ENCODE measurements at places on chromosomes 5 and 9.

GRCh38 chr5:36175043-36175442, 23.1 kb downstream of the SKP2 start:
- DNase-seq = no peak

DNA sequence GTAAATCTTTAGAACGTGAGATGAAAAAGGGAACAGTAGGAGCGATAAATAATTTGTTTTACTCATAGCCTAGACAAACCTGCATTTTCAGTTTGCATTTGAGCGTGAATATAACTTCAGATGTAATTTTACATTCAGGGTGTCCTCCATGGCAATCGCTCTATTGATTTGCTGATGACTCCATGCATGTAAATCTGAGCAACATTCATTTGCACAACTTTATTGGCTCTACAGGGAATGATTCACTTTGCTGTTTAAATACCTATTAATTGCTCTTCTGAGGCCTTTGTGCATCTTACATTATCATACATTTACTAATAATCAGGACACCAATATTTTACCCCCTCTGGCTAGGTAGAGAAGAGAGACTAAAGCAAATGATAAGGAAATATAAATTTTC, 122.2 kb downstream of the EGFLAM start:
- DNase-seq = no peak

DNA sequence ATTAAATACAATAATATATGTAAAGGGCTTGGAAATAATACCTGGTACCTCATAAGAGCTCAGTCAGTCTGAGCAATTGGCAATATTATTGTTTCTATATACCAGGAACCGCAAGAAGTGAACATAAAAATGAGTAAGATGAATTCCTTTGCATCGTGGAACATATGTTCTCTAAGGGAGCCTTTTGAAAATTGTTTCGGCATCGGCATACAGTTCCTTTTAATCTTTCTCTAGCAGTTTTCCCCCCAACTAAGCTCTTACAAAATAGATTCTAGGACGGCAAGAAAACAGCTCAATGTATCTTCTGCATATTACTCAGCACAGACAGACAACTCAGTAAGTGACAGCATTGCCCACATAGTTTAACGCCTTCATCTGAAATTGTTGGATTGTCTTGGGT, 426.6 kb upstream of the WWC1 start:
- no peak for DNase-seq

GRCh38 chr9:87824216-87824875, 58.3 kb upstream of the SPATA31E1 start:
- DNase-seq = no peak

DNA sequence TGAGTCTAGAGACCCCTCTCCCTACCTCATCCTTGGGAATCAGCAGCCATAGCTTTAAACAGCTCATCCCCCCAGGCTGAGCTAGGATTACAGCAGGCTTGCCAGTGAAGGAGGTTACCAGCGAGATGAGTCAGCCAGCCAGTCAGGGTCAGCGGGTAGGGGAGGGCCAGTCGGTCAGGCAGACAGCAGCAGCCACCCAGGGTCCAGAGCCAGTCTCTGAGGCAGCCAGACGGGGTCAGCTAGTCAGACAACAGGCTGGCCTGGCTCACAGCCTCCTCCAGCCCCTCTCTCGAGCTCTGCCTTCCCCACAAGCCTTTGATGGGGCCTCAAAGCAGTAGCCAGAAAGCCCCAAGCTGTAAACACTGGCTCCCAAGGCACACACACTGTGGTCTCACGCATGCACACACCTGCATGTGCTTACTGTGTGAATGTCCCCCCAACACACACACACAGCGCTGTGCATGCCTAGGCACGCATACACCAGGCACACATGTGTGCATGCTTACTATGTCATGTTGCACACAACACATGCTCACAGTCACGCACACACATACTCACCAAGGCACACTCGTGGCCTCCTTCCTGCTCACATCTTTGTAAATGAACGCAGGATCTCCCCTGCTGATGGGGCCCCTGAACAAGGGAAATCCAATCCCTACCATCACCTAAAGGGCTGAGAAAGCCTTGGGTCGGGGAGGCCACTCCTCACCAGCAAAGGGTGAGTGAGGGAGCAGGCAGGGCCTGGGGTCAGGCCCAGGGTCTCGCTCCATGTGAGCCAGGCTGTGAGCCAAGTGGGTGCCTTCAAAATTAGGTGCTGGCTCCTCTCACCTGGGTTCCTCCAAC, 28.2 kb upstream of the CPLX2 start:
- DNase-seq = no peak

DNA sequence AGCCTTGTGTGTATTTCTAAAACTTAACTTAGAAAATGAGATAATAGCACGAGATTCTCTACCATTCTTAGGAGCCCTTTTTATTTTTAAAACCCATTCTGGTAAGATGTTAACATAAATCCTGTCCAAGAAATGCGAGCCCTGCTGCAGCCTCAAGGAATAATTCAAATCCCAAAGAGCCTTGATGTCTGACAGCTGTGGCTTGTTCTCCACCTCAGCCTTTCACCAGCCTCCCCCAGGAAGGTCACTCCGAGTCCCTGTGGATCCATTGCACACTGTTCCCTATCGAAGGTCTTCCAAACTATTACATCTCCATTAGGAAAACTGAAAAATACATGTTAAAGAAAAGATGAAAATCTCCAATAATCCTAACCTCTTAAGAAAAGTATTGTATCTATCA, 98.5 kb upstream of the S1PR3 start:
- no peak for DNase-seq

DNA sequence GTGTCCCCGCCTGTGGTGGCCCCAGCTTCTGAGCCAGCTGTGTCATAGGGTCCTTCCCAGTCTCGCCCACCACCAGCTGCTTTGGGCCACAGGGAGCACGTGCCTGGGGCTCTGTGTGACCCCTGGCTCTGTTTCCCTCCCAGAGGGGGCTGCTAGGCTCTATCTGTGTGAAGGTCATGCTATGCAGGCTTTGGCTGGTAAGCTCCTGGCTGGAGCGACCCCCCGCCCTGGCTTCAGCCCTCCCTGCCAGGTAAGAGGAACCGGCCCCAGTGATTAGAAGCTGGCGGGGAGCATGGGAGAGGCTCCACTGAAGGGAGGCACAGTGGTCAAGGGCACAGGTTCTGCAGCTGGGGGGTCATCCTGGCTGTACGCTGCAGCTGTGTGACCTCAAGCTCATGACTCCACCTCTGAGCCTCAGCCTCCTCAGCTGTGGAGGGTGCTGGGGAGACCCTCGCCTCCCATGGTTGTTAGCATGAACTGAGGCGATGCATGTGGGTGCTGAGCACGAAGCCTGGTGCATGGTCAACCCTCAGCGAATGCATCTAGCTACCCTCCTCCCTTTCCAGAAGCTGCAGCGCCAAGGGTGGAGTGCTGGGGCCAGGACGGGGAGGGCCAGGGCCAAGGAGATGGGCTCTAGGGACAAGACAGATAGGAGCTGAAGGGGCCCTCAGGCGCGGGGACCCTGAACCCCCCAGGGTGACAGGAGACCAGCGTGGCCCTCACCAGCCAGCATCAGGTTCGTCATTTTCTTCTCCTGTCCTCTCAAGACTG, 163.8 kb upstream of the MVB12B start:
- no peak for DNase-seq

- DNase-seq = no peak
Measured at GRCh38 chr5:179696603-179697002, 2.2 kb upstream of the CANX start.

DNA sequence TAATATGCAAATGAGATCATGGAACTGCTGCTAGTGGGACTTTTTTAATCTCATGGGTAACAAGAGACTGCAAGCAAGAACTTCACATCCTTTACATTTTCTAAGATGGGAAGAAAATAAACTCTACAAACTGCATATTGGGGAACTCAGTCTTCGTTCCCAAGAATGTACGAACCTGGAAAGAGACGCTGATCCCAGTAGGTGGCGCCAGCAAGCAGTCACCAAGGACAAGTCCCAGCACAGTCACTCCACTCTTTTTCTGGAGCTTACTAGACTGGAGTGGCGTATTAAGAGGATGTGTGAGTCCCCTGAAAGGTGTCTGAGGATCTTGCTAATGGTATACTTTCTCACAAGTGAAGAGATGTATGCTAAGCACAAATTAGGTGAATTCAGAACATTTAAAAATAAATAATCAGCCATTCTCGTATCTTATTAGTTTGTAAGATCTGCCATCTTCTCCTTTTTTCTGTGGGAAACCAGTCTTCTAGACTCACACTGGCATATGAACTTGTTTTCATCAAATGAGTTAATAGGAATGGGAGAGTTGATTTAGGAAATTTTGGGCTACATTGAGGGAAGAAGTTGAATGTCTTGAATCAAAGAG, 16.0 kb upstream of the PUM3 start:
- peak; percentile 67 for DNase-seq

GRCh38 chr5:29230591-29230990, 1962.9 kb upstream of the CDH6 start:
- no peak for DNase-seq

- DNase-seq = no peak
Measured at GRCh38 chr5:133534566-133534965, 77.8 kb downstream of the FSTL4 start.

- DNase-seq = no peak
Measured at GRCh38 chr5:34998058-34998789, 49.5 kb downstream of the AGXT2 start.

DNA sequence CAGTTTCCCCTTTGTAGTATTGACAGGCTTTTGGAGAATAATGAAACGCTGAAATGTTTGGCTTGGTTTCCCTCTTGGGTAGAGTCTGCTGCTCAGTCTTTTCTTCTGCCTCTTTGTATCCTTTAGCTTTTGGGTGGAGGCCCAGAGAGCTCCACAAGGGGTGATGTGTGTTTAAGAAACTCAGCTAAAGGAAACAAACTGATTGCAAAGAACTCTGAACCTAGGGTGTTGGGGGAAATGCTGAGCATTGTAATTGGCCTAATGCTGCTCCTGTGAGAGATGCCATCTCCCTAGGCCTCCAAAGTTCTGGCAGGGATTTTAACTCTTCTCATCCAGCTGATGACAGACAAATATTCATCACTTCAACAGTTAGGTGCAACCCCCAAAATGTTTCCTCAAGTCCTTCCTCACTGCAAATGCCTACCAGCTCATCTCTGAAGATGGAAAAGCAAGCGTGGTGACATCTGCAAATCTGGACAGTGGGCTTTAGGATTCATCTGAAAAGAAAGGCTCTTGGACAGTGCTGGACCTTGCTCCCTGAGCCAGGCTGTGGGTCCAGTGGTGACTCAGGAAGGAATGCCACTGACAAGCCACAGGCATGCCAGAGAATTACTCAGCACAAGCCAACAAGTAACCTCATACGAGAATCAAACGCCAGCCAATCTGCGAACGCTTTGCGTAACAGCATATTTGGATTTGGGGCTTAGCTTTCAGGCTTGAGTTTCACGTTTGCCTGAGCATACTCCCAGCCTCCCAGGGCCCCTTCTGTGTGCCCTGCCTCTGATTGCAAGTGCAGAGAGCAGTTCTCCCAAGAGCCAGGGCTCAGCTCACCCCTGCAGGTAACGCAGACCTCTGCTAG, 30.5 kb upstream of the ZSWIM6 start:
- DNase-seq = no peak

GRCh38 chr5:107605596-107606125, 65.1 kb downstream of the EFNA5 start:
- DNase-seq = no peak

- no peak for DNase-seq
Measured at GRCh38 chr9:132494857-132495256, 84.8 kb downstream of the CFAP77 start.

GRCh38 chr9:115672477-115673316, 480.9 kb upstream of the PAPPA start:
- no peak for DNase-seq

GRCh38 chr5:131381777-131382176, 117.9 kb downstream of the CDC42SE2 start:
- no peak for DNase-seq

DNA sequence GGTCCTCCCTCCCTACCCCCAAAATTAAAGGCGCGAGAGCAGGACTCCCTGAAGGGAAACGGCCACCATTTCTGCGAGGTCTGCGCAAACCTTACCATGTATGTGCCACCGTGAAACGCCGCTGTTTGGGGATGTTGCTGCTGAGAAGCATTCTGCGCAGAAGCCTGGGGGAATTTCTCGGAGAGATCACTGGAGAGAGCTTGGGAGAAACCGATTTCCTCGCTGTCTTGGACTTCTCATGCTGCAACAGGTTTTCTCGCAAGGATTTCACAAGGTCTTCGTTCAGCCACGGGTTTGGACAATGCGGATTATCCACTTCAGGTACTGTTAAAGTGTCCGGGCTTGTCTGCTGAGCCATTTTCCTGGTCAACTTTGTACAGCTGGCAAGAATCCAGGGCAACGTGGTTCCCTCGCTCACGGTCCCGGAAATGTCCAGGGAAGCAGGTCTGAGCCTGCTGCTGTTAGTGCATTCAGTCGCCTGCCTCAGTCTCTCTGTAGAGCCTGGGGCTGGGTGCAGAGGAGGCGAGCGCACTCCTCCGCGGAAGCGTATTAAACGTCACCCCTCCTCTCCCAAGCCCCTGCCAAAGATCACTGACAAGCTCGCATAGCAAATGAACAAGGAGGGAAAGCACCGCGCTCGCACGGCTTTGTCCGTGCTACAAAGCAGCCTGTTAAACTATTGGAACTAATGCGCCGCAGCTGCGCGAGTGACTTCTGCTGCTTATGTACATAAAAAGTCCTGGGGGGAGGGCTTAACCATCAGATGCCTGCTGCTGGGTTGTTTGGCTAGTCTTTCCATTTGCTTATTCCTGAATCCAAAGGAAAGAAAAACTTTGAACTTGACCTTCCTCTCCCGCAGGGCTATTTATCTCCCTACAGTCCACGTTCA, 125.1 kb downstream of the PDE4D start:
- DNase-seq = peak; percentile 11

- DNase-seq = peak; percentile 83
Measured at GRCh38 chr5:135426102-135427082, 20.8 kb downstream of the DCANP1 start.

DNA sequence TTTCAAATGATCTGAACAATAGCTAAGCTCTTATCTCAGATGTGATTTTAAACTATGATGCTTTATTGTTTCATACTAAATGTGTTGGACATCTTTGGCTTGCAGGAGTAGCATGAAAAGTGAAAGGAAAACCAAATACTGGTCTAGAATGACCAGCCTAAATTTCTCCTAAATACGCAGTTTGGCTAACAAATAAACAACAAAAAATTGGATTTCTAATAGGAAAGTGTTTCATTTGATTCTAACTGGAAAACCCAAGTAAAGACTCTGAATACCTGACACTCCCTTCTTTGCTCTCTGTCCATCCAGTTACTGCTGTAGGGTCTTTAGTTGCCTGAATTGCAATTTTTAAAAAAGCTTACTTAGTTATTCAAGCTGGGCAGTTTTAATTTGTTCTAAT, 111.7 kb upstream of the ACOT12 start:
- no peak for DNase-seq

DNA sequence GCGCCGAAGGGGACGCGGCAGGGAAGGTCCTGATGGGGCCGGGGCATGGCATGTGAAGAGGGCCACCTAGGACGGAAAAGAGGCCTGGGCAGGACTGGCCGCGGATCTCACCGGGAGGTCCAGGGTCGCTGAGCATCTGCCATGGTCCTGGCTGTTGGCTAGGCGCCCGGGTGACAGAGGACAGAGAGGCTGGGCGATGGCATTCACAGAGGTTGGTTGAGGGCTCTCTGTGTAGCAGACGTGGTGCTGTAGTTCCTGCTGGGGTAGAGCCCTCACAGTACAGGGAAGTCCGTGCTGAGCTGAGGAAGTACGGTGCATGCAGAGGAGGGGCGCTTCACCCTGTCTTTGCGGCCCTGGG, 427 bp downstream of the PCYOX1L start:
- DNase-seq = peak; percentile 31

- no peak for DNase-seq
Measured at GRCh38 chr5:158976035-158976434, 123.7 kb downstream of the EBF1 start.
